ENCODE measurements at places on chromosomes 4 and X.

DNA sequence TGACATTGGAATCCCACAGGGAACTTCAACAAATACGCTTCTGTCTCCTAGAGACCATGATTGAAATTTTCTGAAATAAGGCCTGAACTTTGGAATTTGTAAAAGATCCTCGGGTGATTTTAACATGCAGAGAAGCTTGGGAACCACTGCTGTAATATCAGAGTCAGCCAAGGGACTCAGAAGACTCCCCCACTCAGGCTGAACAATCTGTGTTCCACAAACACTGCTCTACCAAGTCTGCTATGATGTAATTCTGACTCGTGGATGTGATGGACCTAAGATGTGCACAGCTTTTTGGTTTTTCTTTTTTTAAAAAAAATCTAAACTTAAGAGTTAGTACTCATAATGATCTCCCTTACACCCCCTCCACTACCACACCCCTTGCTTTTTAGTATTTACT lies 26.0 kb downstream of the LRP2BP start:
- DNase-seq, result no peak

DNA sequence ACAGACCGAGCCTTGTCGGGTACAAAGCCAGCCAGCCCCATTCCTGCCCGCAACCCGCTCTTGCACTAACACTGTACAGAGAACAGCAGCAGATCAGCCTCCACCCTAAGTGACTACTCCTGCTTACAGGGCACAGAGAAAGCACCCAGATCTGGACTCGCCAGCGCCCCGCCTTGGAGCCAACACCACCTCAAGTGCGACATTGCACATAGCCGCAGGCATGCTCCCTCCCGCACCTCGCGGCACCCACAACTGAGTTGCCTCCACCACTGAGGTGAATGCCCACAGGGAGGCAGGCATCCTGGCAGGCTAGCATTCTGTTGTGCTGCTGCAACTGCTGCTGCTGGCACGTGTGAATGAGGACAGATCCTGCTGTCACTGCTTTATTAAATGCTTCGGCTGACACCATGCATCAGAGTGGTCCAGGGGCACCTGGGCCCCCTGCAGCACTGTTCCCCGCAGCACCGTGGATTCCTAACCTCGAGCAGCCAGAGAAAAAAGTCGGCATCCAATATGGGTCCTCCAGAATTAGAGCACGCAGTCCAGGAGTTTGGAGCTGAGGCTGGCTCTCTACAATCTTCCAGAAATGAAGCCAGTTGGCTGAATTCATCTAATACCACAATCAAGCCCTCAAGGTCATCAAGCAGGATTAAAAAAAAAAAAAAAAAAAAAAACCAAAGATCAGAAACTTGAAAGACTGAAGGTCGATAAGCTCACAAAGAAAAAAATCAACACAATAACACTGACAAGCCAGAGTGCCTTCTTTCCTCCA lies 352.9 kb downstream of the GASK1B start:
- DNase-seq, result no peak

GRCh38 chrX:119708936-119709335 lies 16.0 kb upstream of the SEPTIN6 start:
- no peak for DNase-seq

GRCh38 chrX:57453901-57454300 lies 137.9 kb upstream of the ZXDB start:
- DNase-seq, result no peak

DNA sequence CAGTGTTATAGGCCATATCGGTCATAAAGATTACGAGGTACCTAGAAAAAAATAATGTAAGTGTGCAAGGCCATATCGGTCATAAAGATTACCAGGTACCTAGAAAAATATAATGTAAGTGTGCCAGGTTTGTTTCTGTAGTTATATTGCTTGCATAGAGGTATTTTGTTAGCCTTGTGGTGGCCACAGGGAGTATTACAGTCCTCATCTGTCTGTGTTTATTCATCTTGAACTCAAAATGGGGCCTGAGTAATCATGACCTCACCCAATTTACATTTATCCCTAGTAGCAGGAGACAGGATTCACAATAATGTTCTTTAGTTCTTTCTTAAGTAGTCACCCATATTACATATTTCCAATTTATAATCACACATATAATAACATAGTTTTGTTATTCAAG lies 459.7 kb downstream of the MID1IP1 start:
- DNase-seq, result no peak

DNA sequence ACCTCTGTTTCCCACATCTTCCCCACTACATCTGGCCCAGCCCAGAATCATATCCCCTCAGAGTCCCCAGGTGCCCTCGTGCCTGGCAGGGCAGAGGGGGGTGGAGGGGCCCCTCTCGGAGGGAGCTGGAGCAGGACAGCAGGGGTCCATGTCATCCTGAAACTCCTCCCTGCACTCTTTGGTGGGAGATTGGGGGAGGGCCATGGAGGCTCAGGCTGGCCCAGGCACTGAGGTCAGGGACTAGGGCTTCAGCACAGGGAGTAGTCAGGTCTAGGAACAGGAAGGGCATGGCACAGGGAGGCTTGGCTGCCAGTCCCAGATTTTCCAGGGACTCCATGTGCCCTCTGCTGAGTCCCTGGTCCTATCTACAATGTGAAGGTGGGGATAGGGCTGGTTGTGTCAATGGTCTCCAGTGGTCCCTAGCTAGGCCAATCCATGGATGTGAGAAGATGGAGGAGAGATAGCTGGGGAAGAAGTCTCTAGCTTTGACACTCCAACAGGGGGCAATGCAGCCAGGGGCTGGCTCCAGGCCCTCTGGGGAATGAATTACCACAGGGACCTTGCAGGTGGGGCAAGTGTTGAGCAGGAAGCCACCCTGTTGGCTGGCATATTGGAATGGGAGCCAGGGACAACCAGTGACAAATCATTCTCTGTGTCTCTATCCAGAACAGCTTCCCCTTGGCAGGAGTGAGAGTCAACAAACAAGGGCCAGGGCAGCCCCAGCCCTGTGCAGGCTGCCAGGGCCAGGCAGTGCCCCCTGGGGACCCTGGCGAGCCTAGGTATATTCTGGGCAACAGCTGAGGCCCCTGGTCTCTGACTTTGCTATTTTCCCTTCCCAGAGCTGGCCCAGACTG lies 154.4 kb downstream of the EFNB1 start:
- DNase-seq, result no peak

- no peak for DNase-seq
Observed at GRCh38 chr4:57355101-57355665, 245.0 kb upstream of the IGFBP7 start.

- DNase-seq, result no peak
Observed at GRCh38 chrX:74234818-74235217, 69.2 kb upstream of the ZCCHC13 start.

- DNase-seq, result no peak
Observed at GRCh38 chr4:85200106-85200505, 233.6 kb upstream of the WDFY3 start.

- no peak for DNase-seq
Observed at GRCh38 chr4:62455871-62456270, 1255.7 kb downstream of the ADGRL3 start.

GRCh38 chrX:80388206-80388605 lies 32.0 kb upstream of the TENT5D start:
- no peak for DNase-seq

DNA sequence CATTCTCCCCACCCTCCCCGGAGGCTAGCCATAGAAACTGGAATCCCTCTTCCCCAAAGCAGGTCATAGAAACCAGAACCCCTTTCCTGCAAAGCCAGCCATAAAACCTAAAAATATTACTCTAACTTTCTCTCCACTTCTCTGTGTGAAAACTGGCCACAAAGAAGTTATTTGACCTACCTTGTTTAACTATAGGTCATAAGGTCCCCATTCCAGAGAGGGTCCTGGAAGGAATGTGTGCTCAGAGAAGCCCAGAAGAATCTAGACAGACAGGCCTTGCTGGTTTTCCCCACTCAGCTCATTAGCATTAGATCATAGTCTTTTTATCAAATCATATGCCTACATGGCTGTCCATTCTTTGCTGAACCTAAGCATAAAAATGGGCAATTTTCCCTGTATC lies 52.8 kb upstream of the TEX13A start:
- DNase-seq, result no peak

DNA sequence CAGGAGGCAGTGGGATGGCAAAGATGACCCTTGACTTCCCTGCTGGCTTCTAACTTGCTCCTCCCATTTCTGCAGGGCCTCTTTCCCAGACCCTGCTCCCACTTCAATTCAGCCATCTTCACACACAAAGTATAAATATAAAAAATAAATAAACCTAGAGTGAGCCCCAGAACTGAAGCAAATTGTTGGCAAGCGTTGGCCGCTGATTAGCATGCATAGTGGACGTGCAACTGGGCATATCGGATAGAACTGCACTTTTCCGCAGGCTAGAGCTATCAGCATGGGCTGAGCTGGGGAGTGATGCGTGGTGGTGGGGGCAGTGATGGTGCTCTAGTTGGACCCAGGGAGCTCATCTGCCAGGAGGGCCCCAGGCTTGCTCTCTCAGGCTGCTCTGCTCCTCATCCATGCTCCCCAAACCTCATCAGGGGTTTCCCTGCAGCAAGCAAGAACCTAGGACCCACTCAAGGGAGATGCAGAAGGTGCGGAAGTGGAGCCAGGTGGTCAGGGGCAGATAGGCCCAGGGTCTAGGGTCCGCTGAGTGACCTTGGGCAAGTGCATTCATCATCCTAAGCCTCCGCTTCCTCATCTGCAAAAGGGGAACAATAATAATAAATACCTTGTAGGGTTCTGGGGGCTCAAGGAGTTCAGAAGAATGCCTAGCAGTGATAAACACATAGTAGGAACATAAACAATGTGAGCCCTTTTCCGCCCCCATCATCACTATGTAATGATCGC lies 146.8 kb upstream of the PJA1 start:
- no peak for DNase-seq

- DNase-seq, result no peak
Observed at GRCh38 chr4:42398171-42398870, 1.0 kb downstream of the SHISA3 start.

DNA sequence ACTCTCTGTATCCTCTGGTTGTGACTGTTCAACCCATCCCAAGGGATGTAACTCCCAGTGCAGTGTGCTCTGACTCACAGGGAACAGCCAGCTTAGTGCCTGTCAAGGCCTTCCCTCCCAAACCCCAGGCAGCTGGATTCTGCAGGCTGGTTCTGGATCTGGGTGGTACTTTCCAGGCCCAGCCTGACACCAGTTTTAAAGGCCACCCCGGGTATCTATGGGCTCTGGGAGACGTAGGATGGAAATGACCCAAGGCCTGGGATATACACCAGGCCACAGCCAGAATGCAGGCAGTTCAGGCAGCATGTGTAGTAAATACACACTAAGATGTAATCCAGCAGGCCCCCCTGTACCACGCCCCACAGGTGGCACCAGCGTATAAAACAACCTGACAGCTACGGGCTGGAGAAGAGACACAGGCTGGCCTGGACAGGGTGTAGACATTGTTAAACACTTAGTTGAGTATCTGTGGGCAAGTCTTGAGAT lies 64.2 kb downstream of the SPINK2 start:
- no peak for DNase-seq

DNA sequence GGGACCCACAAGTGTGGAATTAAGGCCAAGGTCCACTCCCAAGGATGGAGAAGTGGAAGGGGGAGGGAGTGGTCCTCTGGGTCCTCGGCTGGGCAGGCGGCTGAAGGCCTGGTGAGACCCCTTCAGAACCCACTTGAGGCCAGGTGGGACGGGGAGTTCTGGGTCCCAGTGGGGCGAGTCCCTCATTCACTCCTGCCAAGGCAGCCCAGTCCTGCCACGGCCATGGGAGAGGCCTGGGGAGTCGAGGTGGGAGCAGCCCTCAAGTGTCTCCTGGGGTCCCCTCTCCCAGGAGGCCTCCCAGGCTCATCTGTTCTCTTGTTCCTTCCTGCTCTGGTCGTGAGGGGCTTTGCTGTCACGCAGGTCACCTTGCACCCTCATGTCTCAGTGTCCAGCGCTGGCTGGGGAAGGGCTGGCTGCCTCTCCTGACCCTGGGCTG lies 6.1 kb upstream of the SH3BP2 start:
- DNase-seq, result no peak

- no peak for DNase-seq
Observed at GRCh38 chr4:152531479-152531878, 4.4 kb downstream of the FBXW7 start.

DNA sequence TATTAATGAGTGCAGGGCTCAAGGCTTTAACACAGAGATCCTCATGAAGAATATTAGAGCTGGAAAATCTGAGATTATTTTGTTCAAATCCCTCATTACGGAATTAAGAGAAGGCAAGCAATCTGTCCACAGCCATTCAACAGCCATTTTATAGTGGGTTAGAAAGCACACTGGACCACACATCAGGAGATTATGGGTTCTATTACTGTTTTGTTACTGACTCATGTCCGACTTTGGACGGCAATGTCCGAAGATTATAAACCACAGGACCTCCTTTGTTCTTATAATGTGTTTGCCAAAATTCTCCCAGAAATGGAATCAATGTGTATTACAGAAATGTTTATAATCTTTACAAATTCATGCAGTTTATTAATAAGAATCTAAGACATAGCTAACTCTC lies 8.1 kb downstream of the LAMTOR3 start:
- no peak for DNase-seq

DNA sequence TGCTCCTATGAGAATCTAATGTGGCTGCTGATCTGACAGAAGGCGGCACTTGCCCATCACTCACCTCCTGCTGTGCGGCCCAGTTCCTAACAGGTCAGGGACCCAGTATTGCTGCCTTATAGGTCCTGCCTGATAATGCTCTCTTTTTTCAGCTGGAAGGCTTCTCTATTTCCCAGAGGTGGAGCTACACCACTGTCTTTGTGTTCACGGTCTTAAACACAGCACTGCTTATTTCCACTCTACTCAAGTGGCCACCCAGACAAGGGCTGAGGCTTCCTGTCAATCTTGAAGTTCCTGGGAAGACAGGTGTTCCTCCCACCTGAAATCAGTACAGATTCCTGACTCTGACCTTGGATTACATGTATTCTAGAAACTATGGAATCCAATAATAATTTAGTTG lies 270.6 kb downstream of the NR3C2 start:
- no peak for DNase-seq

- no peak for DNase-seq
Observed at GRCh38 chr4:107799669-107800450, 24.9 kb upstream of the SGMS2 start.

GRCh38 chr4:110614976-110615352 lies 7.9 kb downstream of the PITX2 start:
- no peak for DNase-seq

- DNase-seq, result no peak
Observed at GRCh38 chrX:119469313-119469635, 1.0 kb downstream of the SLC25A5 start.

DNA sequence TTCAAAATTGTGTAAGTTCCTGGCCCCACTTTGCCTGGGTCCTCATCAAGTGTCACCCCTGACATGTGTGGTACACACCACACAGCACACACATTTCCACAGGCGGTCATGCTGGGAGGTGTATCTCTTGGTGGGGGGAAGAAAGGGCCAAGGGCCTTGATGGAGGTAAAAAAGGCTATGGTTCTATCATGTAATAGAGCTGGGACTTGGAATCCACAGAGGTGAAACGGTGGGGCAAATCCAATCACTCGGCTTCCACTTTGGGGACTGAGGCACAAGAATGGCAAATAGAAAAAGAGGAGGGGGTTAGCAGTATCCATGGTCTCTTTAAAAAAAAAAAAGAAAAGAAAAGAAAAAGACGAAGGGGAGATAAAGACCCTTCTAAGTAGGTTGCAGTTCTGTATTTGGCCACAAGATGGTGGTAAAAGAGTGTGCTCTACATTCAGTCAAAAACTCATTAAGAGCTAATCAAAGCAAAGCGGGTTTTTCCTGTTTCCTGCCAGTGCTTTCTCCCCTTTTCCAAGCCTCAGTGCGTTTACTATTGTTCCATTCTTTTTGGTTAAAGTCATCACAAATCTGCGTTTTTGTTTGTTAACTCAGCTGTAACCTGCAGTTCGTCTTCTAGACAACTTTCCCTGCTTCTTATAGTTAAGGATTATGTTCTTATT lies 37.0 kb upstream of the ATP6AP2 start:
- DNase-seq, result peak; percentile 28
